ENCODE measurements at places on chromosomes 11 and 22.

DNA sequence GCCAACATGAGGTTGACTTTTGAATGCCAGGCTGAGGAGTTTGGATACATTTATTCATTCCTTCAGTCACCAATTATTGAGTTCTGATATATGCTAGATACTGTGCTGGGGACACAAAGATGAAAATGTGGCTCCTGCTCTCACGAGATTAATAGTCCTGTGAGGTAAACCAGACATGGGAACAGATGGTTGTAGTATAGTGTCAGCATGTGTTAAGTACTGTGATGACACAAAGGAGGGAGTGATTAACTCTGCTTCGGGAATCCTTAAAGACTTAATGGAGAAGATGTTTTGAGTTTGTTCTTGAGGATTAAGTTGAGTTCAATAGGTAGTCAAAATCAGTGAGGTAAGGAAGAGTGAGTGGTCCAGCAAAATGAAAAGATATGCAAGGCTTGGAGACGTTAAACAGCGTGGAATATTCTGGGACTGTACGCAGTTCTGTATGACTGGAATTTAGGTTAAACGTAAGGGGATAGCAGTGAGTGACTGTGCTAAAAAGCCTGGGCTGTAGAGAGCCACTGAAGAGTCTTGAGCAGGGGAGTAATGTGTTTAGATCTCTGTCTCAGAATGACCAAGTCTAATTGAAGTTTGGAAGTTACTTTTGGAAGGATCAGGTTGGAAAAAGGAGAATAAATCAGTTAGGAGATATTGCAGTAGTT, 11.8 kb downstream of the RNF121 start:
- no peak for DNase-seq

- DNase-seq: peak; percentile 65
Measured at GRCh38 chr22:39622881-39623367, 52.4 kb downstream of the CACNA1I start.

GRCh38 chr11:36153551-36153950, 135.7 kb downstream of the COMMD9 start:
- DNase-seq: no peak

DNA sequence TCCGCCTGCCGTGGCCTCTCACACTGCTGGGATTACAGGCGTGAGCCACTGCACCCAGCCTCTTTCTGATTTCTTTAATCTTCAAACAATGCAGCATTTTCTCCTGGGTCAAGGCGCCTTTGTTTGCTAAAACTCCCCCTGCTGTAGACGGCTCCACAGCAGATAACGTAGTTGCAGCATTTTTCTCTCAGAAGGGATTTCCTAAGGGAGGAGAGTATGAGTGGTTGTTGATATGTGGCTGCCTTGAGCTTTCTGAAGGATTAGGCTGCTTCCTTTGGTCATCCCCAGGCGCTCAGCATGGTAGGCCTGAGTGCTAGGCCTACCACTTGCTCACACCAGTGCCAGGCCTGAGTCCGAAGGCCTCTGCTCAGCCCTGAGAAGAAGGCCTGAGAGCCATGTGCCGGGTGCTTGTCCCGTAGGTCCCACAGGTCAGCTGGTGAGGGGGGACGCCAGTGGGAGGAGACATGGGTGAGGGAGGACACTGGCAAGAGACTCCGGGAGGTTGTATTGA, 18.1 kb downstream of the SMARCB1 start:
- no peak for DNase-seq

- DNase-seq: no peak
Measured at GRCh38 chr11:47136327-47136726, 40.4 kb downstream of the ARFGAP2 start.

DNA sequence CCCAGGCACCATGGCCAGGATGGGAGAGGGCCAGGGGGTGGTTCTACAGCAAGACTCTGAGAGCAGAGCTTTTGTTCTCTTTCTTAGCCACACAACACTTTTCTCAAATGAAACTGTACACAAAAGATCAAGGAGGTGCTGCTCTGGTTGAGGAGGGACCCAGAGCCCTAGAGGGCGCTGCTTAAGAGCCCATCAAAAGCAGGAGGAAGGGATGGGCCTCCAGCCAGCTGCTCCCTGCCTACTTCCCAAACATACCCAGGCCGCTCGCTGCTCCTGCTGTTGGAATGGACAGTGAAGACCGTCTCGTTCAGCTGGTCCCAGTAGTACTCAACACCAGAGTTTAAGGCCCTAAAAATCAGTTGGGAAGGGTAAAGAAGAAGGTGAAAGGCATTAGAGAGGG, 18.4 kb upstream of the CHRM4 start:
- no peak for DNase-seq

- no peak for DNase-seq
Measured at GRCh38 chr11:34929794-34930763, 13.7 kb downstream of the PDHX start.

GRCh38 chr22:37484480-37485394, 1.4 kb downstream of the MFNG start:
- peak; percentile 85 for DNase-seq

- DNase-seq: no peak
Measured at GRCh38 chr11:127490896-127491295, 490.3 kb upstream of the KIRREL3 start.

- DNase-seq: no peak
Measured at GRCh38 chr22:19844377-19845053, 10.2 kb downstream of the GNB1L start.

GRCh38 chr11:2793701-2794045, 91.9 kb downstream of the CDKN1C start:
- no peak for DNase-seq

DNA sequence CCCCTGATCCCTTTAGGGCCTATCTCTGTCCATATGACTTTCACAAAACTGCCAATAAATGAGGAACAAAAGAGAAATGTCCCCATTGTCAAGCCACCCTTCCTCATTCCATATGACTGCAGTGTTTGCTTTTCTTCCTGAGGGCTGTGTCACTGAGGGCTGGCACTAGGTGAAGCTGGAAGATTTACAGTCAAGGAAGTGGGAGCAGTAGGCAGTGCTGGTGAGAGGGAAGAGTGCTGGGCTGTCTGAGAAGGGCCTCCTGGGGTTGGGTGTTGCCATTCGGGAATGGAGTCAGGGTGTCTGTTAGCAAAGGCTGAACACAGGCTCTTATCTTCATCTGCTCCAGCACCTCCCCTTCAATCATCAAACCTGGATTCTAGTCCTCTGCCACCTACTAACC, 30.9 kb downstream of the INSC start:
- DNase-seq: no peak

DNA sequence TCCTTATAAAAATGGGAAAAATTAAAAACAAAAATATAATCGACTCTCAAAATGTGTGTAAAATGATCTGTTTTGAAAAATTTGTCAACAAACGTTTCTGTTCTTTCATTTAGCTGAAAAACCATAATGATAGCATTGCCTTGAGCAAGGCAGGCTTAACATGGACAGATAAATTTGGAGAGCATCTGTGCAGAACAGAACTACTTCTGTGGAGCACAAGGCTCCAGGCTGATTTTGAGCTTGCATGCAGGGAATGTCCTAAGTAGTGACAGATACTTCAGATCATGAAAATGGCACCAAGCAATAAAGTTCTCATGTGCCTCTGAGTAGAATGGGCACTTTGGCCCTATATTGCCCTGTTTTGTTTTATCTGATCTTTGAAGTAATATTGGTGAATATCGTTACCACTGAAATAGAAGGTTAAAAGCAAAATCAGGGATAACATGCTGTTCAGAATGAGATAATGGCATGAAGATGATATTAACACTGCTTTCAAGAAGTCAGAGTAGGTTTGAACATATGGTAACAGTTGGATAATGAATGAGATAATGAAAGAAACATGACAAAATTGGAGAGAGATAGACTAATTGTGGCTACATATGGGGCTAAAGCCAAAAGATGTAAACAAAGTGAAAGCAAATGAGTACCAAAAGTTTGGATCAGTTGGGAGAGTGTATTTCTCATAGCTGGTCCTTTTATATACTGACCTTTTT, 730.5 kb upstream of the CCDC179 start:
- no peak for DNase-seq

GRCh38 chr11:95363164-95363563, 132.2 kb upstream of the SESN3 start:
- no peak for DNase-seq

DNA sequence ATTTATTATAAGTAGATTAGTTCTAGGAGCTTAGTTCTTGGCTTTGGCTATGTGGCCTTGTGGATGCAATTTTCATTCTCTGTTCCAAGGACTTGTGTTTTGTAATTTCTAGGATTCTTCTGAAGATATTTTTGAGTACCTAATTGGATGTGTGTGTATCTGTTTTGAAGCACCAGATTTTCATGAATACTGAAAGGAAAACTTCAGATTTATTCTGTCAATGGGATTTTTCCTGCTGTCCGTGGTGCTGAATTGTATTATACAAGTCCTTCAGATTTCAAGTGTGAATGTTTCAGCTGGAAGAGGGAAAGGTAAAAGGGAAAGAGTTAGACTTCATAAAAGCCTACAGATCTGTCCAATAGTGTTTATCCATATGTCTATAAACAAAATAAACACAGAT, 18.2 kb upstream of the SYN3 start:
- DNase-seq: no peak

- DNase-seq: no peak
Measured at GRCh38 chr22:45859231-45860161, 117.5 kb downstream of the WNT7B start.

DNA sequence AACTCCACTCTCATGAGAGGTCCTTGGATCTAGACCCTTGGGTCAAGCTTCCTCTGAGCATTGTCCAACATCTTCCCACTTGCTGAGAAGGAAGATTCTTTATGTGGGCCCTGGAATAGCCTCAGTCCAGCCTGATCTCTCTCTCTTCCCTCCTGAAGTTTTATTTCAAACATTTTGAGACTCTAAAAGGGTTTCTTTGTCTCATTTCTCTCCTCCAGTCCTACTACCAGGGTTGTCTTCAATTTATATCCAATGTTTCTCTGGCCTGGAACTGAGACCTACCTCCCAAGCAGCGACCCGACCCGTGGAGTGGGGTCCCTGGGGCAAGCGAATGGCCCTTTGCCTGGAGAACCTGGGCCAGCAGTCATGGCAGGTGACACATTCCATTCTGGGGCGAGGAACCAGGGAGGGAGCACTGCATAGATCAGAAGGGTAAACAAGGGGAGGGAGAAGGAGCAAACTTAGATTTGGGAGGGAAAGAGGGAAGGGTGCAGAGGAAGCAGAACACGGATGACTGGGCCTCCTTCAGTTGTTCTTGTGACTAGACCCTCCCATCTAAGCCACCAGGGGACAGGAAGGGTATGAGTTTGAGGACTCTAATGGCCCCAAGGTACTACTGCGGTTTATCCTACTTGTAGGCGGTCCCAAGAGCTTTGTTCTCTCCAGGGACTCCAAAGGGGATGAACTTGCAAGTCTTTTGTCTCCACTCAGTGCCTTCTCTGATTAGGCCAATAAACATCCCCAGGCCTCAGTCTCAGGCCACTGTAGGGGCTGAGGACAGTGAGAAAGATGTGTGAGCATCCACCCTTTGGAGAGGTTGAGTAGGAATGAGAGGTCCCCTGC, 14.2 kb upstream of the PRAME start:
- no peak for DNase-seq

- peak; percentile 60 for DNase-seq
Measured at GRCh38 chr11:65791719-65792213, 4.9 kb downstream of the OVOL1 start.

GRCh38 chr11:78822931-78823423, 248.3 kb upstream of the NARS2 start:
- DNase-seq: no peak

GRCh38 chr22:29079218-29079901, 6.5 kb downstream of the KREMEN1 start:
- DNase-seq: peak; percentile 7

GRCh38 chr11:66251809-66252208, 16.6 kb upstream of the RAB1B start:
- DNase-seq: no peak

All from CD4-positive, alpha-beta T cell treated with Interleukin-4 for 4 hours (primary cell).